Stimulated activated naive B cell treated with anti-CD40 and anti-IgM and Interleukin-4, amounts not matched to agents 10 μg/mL and 1 μg/mL and 100 μg/mL, for 72 hours (primary cell): ENCODE measurements at places on chromosomes 2 and 18.

DNA sequence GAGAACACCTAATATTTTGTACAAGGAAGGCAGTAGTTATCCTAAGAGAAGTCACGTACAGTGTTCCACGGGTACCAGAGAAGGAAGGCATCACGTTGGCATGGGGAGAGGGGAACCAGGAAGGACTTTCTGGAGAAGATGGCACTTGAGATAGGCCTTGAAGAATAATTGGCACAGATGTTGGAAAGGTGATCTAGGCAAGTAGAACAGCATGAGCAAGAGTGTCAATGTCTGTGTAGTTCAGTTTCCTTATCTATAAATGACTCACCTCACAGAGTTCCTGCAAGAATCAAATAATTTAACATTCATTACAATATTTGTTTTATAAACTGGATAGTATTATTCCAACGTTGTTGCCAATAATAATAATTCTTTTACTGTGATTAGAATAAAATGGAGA is 48.3 kb upstream of the BZW1 start:
- DNase-seq = no peak

- no peak for DNase-seq
Observed at GRCh38 chr2:105912081-105912480, 167.4 kb downstream of the NCK2 start.

GRCh38 chr18:60111525-60111924 is 211.7 kb downstream of the PMAIP1 start:
- DNase-seq = no peak

DNA sequence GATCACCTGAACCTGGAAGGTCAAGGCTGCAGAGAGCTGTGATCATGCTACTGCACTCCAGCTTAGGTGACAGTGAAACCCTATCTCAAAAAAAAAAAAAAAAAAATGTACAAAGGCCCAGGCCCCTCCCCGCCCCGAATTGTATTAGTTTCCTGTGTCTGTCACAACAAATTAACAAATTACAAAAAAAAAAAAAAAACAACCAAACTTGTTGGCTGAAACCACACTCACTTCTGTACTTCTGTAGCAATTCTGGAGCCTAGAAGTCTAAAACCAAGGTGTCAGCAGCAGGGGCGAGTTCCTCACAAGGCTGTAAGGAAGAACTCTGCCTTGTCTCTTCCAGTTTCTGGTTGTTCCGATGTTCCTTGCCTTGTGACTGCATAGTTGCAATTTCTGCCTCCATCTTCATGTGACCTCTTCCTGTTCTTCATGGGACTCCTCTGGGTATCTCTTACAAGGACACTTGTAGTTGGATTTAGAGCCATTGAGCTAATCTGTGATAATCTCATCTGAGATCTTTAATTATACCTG is 100.8 kb upstream of the ZSWIM2 start:
- DNase-seq = no peak

- no peak for DNase-seq
Observed at GRCh38 chr18:49459404-49460171, 857 bp downstream of the DYM start.

DNA sequence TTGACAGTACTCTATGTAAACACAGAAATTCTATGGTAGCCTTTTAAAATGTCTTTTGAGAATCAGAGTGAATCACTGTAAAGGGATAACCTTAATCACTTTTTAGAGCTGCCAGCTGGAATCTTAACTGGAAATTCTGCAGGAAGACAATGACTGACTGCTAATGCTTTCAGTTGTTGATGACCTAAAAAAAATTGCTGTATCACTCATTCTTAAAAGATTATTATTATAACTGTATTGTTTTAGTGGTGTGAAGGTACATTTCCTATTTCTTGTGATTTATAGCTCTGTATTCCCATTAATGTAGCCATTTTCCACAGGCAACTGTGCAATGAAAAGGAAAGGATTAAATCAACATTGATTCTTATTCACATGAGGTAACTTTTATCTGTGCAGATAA is 260.5 kb downstream of the CALCRL start:
- no peak for DNase-seq

GRCh38 chr2:12008425-12009061 is 262.1 kb downstream of the LPIN1 start:
- DNase-seq = no peak

GRCh38 chr2:129709956-129710598 is 269.4 kb upstream of the RAB6C start:
- DNase-seq = no peak

DNA sequence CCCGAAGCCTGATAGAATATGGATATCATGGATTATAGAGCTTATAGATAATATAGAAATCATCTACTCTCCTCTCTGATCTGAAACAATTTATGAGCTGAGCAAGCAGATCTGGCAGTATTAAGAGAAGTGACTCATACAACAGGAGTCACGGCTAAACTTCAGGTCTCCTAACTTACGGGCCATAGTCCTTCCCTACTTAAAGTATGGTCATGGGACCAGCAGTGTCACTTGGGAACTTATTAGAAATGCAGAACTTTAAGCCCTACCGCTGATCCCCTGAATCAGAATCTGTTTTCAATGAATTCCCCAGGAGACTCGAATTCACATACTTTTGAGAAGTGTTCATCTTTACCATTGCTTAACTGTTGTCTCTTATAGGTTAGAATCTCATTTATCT is 195.7 kb upstream of the FANCL start:
- DNase-seq = no peak

GRCh38 chr18:67545681-67546080 is 29.2 kb upstream of the DSEL start:
- no peak for DNase-seq

GRCh38 chr2:151670346-151670745 is 63.9 kb downstream of the NEB start:
- DNase-seq = no peak

DNA sequence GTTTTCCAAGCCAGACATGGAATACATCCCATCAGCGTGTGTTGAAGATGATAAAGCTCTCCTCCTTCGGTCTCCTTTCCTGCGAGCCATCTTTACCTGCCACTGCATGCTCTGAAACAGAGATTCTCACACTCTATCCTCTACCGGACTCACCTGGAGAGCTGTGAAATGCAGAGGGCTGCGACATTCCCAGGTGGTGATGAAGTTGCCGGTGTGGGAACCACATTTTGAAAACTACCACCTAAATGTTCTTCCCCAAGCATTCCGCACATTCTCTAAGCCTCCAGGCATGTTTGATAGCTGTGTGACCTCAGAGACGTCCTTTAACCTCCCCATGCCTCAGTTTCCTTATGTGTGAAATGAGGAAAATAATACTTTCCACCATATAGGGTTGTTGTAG is 226.2 kb upstream of the RAB6C start:
- DNase-seq = no peak

DNA sequence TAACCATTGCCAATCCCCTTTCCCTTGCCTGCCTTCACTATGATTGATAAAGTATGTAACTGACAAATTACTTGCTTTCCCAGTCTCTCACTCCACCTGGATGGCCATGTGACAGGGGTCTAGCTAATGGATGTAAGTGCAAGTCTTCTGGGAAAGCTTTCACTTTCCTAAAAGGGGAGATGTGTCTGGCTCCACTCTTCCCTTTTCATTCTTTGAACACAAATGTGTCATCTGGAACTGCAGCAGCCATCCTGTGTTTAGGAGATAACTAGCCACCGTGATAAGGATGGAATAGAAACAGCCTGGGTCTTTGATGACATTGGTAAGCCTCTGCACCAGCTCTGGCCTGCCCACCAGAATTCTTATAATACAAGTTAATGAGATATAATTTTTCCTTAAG is 38.2 kb downstream of the SNRPD1 start:
- no peak for DNase-seq

DNA sequence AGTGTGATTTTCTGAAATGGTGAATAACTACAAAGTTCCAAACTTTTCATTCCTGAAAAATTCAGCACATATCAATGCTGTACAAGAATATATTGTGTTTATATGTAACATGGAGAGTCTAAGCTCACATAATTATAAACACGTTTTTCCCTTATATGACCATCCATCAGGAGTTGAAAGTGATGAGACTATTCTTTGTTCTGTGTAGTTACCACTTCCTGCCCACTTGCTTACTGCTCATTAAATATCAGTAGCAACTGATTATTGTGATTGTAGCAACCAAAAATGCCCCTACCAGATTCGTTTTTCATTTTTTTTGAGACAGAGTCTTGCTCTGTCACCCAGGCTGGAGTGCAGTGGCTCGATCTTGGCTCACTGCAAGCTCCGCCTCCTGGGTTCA is 30.8 kb downstream of the OTX1 start:
- no peak for DNase-seq

DNA sequence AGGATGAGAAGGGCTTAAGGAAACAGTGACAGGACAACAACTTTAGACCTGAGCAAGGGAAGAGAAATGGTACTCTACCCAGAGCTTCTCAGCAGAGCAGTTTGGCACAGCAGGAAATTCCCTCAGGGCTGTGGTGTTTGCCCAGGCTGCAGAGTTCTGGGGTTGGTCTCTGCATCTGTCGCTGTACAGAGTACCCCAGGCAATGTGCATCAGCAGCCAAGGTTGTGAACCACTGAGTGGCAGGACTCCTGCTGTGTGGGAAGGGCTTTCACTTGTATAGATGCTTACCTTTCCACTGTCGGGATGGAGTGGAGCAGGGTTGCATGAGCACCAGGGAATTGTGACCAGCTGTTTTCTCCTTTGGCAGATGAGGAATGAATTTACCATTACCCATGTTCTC is 21.2 kb downstream of the STAMBP start:
- no peak for DNase-seq

DNA sequence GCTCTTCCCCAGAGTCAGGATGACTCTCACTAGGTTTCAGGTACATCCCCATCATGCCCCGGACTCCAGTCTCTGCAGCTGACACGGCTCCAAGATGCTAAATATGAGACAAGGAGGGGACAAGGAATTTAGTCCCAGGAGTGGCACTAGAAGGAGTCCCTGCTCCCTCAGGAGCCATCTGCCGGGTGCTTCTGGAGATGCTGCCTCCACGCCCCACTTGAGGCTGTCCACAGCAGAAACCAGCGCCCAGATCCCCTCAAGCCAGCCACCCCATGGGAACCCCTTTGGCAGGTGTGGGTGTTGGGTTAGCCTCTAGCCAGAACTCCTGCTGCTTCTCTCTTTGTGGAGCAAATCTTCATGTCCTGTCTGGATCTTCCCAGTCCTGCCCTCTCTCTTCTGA is 40.3 kb downstream of the BCL11A start:
- DNase-seq = no peak

GRCh38 chr2:219722276-219722879 is 94.9 kb downstream of the SLC4A3 start:
- no peak for DNase-seq

DNA sequence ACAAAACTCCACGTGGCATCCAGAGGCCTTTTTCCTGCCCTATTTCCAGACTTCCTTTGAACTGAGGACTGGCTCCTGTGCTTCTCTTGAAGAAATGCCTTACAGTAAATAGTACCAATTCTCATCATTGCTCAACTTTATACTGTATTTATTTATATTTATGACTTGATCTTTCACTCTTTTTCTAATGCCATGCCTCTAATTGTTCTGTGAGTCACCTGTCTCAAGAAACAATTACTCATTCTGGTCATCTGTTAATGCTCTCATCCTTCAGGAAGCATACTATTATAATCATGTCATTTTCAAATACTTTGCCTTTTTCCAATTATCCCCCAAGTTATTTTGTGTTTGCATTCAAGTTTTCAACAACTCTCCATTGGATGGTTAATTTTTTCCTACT is 85.9 kb downstream of the DCDC2C start:
- DNase-seq = no peak

DNA sequence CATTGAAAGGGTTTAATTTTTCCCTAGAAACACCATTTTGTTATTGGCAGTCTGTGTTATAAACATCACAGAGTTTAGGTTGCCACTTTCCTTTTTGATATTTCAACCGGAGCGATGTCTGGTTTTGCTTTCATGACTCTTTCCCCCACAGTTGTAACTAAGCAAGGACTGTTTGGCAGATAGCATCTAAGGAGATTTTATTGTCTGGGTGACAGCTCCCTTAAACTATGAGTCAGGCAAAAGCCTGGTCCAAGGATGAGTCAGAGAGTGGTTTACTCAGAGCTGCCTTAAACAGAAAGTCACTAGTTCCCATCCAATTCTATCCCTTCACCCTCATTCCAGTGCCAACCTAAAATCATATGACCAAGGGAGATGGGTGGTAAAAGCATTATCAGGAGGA is 341.6 kb upstream of the VWC2L start:
- DNase-seq = no peak

GRCh38 chr18:32152705-32153448 is 37.0 kb upstream of the MEP1B start:
- DNase-seq = no peak

GRCh38 chr18:77108001-77108692 is 24.4 kb downstream of the MBP start:
- peak; percentile 32 for DNase-seq

DNA sequence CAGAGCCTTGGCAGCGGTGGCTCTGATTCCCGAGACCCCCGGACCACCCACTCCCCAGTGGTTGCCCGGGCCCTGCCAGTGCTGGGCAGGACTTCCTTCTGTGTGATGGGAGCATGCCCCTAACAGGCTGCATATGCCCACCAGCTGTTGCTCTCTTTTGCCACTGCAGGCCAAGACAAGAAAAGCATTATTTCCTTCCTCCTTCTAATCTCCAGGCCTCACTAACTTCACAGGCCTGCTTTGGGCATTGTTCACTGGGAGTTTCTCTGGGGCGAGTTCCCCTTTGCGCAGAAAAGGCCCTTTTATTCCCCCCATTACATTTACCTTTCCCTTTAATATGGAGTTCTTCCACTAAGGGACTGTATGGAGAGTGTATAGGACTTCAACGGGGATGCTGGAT is 249.1 kb upstream of the SIX2 start:
- DNase-seq = no peak

- no peak for DNase-seq
Observed at GRCh38 chr2:134491771-134492441, 226.9 kb downstream of the TMEM163 start.

- DNase-seq = no peak
Observed at GRCh38 chr2:110771547-110772382, 39.4 kb downstream of the ACOXL start.

GRCh38 chr2:215104226-215104625 is 34.2 kb downstream of the ABCA12 start:
- DNase-seq = no peak

GRCh38 chr2:169609264-169609663 is 25.1 kb downstream of the PPIG start:
- DNase-seq = no peak

DNA sequence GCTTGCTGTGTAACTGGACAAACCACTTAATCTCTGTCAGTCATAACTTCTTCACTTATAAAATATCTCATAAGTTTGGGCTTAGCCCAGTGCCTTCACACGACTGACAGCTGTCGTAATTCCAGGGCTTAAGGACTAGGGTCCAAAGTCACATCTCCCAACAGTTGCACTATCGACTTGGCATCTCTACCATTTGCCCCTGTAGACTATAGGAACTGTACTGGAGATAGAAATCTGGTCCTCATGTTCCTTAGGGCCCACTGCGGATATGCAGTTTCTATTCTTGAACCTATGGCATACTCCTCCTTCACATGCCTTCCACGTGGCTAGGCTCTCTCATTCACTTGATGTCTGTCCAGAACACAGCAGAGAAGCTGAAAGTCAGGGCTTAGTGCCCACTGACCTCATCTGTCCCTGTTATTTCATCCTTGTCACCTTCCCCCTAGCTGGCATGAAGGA is 2.7 kb downstream of the ABHD1 start:
- DNase-seq = no peak

- DNase-seq = no peak
Observed at GRCh38 chr2:86785456-86785855, 5.3 kb downstream of the CD8A start.

GRCh38 chr2:104027321-104027720 is 826.6 kb upstream of the POU3F3 start:
- DNase-seq = no peak
